ENCODE measurements at places on chromosomes 7 and 10. TPM values are rescaled to one million over a fixed set of nuclear protein-coding genes. Genes with fewer than 3 reads are reported as not detected.
A peak's percentile ranks its signal among the peaks of the same experiment; 100 is the strongest.

DNA sequence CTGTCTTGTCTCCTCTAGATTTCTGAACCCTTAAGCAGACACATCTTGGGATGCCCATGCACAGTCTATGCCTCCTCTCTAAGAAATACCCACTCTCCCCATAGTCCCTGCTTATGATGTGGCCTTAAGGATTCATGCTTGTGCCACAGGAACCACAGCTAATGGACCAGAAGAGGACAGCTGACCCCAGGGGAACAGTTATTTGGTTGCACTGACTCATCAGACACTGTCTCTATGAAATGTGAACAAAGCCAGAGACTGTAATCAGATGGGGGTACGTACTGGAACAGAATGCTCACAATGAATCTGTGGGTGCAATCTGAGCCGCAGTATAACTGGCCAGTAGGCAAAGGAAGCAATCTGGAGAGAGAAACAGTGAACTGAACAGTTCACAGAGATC, 121.9 kb downstream of the USP6NL start:
- DNase-seq, result no peak

DNA sequence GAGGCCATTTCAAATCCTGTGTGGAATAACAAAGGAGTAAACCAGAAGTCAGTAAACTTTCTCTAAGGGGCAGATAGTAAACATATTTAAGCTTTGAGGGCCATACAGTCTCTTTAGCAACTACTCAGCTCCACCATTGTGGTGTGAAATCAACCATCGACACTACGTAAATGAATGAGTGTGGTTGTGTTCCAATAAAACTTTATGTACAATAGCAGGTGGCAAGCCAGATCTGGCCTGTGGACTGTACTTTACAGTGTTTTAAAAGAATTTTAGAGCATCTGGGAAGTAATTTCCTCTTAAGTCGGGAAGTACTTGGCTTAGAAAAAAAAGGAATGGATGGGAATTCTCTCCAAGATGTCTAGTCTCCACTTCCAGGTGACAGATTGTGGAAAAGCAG, 71.3 kb downstream of the ARHGAP22 start:
- DNase-seq, result no peak

DNA sequence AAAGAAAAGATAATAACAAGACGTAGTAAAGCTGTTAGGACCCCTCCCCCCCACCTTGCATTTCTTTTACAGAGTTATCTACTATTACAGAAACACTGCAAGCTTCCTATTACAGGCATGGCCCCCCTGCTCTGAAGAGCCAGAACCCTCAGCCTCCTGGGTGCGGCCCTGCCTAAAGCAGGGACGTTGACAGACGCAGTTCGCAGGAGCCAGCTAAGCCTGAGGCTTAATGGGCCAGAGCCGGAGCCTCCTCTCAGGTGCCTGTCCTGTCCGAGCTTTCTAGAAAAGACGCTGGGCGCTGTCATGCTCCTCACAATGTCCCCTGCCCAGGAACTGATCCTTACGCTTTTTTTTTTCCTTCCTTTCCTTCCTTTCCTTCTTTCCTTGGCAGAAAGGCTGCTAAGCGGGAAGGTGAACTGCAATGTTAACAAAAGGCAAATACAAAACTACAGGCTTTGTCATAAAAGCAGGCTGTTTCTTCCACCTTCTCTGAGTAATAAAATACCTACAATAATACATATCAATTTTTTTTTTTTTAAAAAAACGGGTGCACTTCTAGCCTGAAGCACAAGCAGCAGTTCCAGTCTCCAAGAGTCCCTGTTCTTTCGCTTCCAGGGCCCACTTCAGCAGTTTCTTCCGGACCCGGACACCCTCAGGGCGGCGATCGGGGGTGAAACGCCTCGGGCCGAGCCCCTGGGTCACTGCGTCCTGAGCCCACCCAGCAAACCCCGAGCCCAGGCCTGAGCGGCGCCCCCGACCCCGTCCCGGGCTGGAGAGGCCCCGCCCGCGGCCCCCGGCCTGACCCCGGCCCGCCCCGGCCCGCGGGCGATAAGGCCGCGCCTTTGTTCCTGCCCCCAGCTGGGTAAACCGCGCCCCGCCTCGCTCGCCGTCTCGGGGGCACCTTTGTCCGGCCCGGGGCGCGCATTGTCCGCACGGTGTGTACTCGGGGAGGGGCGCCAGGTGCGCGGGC, 11.2 kb downstream of the MNX1 start:
- DNase-seq, result peak; percentile 69

HMX2 gene
- not detected for total RNA-seq

- no peak for DNase-seq
These were observed 6.1 kb downstream of the NYAP1 start for GRCh38 chr7:100489824-100490223.

ASIC3 gene
- total RNA-seq, result 2.6 TPM

DNA sequence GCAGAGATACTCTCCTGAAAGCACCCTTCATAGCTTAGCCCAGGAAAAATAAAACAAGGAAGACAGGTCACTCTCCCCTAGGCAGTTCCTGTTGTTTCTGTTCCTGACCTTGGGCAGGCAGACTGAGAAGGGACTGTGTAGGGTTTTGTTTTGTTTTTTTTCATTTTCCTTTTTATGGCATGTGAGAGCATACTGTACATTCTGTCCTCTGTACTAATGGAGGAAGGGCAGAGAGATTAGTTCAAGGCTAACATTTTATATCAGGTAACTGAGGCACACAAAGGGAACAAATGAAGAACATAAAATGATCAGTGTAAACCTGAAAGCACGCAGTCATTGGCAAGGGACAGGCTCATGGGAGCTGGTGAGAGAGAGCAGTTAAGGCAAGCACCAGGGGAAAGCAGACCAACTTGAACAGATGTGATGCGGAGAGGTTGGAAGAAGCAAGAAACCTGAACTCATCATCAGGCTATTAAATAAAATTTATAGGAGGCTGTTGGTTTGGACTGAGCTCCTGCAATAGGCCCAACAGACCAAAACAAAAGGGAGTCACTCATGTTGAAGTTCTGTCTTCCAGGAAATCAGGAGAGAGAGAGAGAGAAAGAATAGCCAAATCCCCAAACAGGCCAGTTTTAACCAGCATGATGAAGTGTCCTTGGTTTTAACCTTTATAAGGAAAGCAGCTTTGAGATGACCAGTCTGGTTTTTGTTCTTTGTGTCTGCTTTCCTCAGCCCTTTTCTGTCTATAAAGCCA, 34.1 kb upstream of the PDCD4 start:
- DNase-seq, result no peak

HUS1 gene
- 14.4 TPM for total RNA-seq

GRCh38 chr7:31497516-31497915, 16.4 kb upstream of the ITPRID1 start:
- DNase-seq, result no peak

DNA sequence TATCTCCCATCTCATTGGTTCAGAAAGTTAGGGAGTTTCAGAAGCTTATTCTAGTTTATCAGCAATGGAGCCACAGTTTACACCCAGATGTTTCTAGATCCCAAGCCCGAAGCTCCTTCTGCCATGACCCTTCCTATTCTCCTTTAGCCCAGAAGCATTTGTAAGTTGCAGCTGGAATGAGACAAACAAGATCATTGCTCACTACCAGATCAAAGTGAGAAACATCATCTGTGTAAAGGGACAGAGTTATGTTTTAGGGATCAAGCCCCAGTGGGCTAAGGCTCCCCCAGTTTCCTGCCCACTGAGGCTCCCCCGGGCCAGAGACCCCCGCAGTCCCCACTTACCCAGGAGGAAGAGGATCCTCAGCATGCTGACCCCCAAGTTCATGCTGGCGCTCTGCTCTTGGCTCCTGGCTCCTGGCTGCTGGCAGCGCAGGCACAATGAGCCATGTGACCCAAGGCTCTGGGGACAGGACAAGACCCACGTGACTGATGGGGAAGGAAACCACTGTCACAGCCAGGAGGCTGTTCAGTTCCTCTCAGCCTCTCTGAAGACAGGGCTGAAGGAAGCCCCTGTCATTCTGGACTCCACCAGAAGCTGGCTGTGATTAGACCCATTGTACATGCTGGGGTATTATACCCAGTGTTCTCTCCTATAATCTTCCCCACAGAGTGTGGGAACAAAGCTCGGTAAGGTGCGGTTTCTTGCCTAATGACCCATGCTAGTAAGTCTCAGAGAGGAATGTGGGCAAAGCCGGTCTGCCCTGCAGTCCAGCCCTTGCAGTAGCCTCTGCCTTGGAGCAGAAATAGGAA, at the start of gene TMEM273:
TMEM273 (minus strand) TSS at position 442 of the 812 bp plus-strand sequence; CDS start at position 387, 55 bp downstream.
- peak; percentile 79 for DNase-seq

TRIM73 gene
- 3.5 TPM for total RNA-seq

Measured in suprapubic skin (tissue), 4 donors.